Activated T-cell treated with anti-CD3 and anti-CD28 coated beads, Interleukin-2, amount 50 U/mL, for 72 hours (primary cell): ENCODE measurements at places on chromosomes 4 and X. TPM values are rescaled to one million over a fixed set of nuclear protein-coding genes. Genes with fewer than 3 reads are reported as not detected.
A peak's percentile ranks its signal among the peaks of the same experiment; 100 is the strongest.

NDP gene
- not detected for total RNA-seq

CASP6 gene
- total RNA-seq = 30.3 TPM

NSG1 gene
- 1.0 TPM for total RNA-seq

CTAG2 gene
- not detected for total RNA-seq

P2RY10 gene
- total RNA-seq = 81.3 TPM

SH2D1A gene
- total RNA-seq = 47.1 TPM

TMEM150C gene
- total RNA-seq = not detected

CLIC2 gene
- 5.0 TPM for total RNA-seq

CDKL2 gene
- 1.3 TPM for total RNA-seq

GPR119 gene
- total RNA-seq = not detected

KIF4A gene
- 28.7 TPM for total RNA-seq

TIGD2 gene
- total RNA-seq = 3.3 TPM

GRCh38 chrX:111511477-111511876 is at the start of gene SERTM2:
TSS of gene SERTM2 (plus strand) at chrX:111511645. CDS start at chrX:111518858, 7,213 bp downstream.
- peak; percentile 0 for DNase-seq

DNA sequence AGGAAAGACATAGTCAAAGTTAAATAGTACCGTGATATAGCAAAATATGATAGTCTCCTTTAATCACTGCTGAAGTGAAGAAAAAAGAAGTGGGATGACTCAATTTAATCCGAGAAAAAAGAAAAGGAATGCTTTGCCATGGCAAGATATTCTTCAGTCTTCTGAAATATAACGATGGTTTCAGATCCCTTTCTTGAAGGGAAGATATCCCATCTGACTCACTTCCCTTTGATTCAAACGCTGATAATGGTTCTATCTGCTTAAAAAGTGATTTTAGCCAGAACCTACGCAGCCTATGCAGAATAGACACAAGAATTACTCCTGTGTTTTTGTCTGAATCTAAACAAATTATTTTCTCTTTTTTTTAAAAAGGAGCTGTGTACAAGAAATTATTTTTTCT is 68.1 kb upstream of the FTHL17 start:
- no peak for DNase-seq

- DNase-seq = no peak
These were observed 51.4 kb downstream of the PPP2R2C start for GRCh38 chr4:6420972-6421371.

DNA sequence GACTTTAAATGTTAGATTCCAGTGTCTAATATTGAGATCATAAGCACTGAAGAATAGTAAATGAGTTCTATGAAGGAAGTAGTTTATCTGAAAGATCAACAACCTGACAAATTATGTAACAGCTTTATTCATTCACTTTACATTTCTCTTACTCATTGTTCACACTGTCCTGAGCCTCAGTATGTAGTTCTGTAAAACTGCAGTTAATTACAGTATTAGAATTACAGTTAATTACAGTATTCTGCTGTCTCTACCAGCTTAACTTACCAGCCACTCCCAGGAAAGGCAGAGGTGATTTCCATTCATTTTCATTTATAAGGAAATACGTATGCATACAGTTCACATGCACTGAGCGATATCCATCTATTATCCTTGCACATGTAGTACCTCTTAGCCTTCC is 32.7 kb downstream of the NFKB1 start:
- no peak for DNase-seq

- no peak for DNase-seq
These were observed 22.6 kb downstream of the NAP1L5 start for GRCh38 chr4:88674979-88675378.

DNA sequence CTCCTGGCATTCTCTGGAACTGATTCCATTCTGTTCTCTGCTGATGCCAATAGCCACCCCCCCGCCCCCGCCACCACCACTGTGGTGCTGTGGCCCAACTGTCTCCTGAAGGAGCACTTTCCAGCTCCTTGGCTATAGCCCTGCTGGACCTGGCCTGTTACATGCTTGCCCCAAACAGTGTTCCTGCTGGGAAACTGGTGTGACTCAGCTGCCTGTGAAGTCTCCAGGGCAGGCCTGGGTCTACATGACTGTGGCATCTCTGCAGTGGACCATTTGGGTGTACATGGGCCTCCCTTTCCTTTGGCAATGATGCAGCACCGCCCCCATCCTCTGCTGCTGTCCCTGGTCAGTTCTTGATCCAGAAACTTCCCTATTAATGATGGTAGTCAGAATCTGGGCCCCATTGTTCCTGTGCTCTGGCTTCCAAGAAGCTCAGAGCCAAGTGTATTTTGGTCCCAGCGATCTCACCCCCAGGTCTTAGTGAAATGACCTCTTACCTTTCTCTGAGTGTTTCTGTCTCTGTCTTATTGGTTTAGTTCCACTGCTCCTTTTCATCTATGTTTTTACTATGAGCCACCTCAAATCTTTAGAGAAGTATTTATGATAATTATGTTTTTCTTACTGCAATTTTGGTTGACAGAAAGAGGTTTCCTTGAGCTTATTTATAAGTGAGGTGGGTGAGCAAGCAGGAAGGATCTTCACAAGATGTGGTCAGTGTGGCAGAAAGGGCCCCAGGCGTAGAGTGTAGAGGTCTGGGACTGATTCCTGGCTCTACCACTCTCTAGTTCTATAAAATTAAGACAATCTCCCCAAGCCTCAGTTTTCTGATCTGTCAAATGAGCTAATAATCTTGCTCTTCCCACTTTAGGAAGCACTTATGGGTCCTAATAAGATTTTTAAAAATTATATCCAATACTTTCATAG is 210.7 kb upstream of the EOLA2 start:
- no peak for DNase-seq

DNA sequence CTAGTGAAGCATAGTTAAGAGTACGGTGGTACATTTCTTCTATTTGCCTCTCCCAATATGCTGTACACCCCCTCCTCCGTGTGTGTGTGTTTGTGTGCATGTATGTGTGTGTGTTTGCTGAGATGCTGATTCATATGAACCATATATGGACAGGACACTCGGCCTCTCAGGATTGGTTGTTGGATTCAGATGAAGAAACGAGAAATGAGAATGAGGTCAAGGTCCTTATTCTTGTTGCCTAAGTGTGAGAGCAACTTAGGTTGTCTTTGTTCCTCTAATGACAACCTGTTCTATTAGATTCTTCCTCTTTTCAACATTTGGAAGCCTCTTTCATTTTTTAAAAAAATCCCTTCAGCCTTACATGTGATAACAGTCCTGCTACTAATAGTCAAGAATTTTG is 1387.6 kb downstream of the STIM2 start:
- no peak for DNase-seq

DNA sequence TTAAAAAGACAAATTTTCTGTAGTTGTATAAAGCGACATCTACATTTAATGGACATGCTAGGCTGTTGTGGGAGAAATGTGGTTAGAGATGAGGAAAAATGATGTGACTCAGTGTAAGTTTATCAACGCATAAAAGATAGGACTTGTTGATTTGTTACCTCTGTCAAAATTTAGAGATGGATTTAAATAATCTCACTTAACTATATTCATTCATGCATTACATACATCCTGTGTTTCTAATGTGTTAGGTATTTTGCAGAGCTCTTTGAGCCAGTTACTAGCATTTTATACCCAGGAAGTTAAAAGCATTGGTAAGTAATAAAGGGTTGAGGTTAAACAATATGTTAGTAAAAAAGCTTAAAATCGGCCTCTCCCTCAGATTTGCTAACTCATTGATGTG is 34.3 kb downstream of the METAP1 start:
- DNase-seq = no peak

GRCh38 chrX:103782640-103783039 is 6.0 kb downstream of the PLP1 start:
- DNase-seq = no peak

GRCh38 chrX:101595739-101596419 is 21.9 kb downstream of the ARMCX6 start:
- peak; percentile 53 for DNase-seq

- peak; percentile 54 for DNase-seq
These were observed 231.9 kb upstream of the INTU start for GRCh38 chr4:127400731-127401346.

DNA sequence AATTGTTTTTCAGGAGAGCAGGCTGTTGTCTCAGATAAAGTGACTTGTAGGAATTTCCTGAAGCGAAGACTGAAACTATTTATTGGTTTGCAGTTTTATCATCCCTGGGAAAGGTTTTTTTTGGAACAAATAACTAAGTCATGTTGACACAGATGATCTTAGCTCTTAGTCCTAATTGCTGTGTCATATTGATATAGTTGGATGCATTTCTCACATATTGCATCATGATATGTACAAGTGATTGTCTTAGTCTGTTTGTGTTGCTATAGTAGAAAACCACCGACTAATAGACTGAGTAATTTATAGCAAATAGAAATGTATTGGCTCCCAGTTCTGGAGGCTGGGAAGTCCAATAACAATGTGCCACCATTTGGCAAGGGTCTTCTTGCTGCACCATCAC is 397.5 kb upstream of the PPP1R2C start:
- no peak for DNase-seq

- DNase-seq = no peak
These were observed 64.8 kb downstream of the ADRA2C start for GRCh38 chr4:3830774-3831528.

DNA sequence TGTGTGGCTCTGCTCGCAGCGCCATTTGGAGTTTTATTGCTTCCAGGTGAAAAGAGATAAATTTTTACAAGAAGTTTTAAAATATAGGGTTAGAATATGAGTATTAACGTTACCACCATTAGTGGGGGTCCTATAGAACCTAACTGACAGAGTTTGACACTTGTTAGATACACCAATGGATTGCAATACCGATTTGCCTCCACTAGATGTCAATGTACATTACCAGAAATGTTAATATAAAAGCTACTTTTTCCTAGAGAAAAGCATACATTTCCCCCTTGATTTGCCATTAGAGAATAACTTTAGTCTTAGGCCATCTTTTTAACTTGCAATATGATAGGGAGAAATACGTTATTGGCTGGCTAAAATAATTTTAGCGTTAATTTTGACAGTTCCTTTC is 108.4 kb downstream of the LINC00632 start:
- DNase-seq = no peak

GRCh38 chrX:47143894-47144625 is 442 bp downstream of the NDUFB11 start:
- DNase-seq = peak; percentile 38

DNA sequence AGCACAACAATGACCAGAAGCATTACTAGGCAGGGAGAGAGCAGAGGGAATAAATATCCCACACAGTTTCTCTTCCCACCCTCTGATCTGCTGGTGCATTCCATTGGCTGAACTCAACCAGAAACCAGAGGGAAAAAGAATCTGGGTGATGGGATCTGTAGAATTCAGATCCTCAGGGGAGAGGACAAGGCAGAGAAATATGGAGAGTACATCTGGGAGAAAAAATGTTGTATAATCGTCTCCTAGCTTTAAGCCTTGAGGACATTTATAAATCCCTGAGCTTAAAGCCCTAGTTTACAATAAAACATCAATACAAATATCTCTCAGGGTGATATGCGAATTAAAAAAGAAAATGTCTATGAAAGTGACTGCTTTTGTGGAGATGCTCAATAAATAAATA is 368.1 kb upstream of the MAD2L1 start:
- DNase-seq = no peak

DNA sequence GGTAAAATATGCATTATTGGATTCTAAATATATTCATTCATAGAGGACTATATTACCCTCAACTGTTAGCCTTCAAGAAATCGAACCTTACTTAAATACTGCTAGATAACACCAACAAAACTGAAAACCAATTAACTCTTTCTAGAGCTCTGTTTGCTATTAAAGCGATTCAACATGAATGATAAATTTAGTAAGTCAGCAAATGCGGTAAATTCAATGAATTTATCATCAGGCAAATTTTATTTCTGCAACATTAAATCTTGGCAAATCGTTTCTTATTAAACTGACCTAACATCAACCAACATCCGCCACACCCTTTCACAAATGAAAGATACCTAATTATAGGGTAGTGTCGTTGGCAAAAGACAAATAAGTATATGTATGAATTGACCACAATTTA is 26.4 kb upstream of the HELT start:
- no peak for DNase-seq

GRCh38 chrX:122770581-122770980 is 413.5 kb upstream of the GRIA3 start:
- no peak for DNase-seq

GRCh38 chr4:88398381-88398780 is 19.7 kb downstream of the HERC6 start:
- no peak for DNase-seq

GRCh38 chr4:116515959-116516358 is 569.4 kb downstream of the TRAM1L1 start:
- DNase-seq = no peak

DNA sequence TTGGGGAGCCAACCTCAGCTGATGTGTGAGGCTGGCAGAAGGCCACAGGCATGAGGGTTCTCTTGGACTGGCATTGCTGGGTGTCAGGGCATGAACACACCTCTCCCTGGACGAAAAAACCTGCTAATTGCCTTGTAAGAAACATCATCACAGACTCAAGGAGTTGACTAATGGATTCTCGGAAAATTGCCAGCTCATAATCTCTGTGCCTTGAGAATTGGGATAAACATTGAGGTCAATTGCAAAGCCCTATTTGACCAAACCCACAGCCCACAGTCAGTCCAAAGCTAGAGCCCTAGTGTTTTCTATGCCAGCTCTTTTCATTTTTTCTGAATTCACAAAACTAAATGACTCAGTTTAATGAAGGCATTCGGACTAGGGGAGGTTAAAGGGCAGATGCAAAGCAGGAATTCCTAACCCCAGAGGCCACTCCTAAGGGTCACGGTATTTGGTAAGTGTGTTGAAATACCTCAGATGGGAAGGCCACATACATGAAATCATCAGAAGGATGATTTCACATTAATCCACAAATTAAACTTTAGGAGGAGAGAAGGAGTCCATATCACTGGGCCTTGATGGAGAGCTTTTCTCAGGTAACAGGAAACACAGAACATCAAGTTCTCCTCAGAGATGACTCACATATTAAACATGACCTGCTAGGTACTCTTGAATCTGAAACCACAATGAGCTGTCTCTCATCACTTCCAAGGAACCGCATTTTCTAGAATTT is 39.0 kb upstream of the RASL11B start:
- DNase-seq = peak; percentile 28
